Activated CD4-positive, alpha-beta memory T cell treated with anti-CD3 and anti-CD28 coated beads for 36 hours (primary cell): ENCODE measurements at places on chromosomes 4 and X.

GRCh38 chrX:28472926-28473325 is 114.3 kb upstream of the IL1RAPL1 start:
- DNase-seq: no peak

DNA sequence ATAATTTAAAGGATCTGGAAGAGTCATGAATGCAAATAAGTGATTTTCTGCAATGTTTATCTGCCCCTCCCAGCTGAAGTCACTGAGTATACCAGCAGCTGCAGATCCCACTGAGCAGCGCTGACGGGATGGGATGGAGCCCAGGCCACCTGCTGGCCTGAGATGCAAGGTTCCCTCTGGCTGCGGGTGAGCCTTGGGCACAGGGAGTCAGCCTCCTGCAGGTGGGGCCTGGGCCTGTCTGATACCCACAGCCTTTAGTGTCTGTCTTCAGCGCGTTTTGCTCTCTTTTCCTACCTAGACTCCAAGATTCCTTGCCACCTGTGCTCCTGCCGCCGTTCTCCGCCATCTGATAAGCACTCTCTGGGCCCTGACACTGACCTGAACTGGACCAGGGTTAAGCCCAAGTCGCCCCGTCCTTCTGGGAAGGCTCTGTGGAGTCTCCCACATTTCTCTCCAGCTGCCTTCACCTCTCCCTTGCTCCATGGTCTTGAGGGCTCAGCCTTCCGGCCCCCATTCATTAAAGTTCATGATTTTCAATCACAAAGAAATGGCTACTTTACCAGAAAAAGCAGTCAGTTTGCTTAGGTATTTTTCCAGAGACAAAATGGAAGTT is 223.1 kb upstream of the FAT1 start:
- no peak for DNase-seq

GRCh38 chr4:158282252-158282651 is 72.0 kb downstream of the TMEM144 start:
- no peak for DNase-seq

DNA sequence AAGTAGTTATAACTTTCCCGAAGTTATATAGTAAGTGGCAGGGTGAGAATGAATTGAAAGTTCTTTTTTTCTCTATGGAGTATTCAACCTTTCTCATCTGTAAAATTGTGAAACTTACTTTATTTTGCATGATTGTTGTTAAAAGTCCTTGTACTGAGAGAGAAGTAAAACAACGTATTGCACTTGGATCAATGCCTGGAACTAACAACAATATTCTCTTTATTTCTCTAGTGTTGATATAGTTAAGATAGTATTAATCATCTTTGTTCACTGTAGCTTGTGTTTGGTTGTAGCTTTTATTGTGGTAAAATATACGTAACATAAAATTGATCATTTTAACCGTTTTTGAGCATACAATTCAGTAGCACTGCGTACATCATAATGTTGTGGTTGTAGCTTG is 48.7 kb downstream of the STIM2 start:
- no peak for DNase-seq

GRCh38 chr4:48254381-48255071 is 15.1 kb downstream of the TEC start:
- DNase-seq: no peak

DNA sequence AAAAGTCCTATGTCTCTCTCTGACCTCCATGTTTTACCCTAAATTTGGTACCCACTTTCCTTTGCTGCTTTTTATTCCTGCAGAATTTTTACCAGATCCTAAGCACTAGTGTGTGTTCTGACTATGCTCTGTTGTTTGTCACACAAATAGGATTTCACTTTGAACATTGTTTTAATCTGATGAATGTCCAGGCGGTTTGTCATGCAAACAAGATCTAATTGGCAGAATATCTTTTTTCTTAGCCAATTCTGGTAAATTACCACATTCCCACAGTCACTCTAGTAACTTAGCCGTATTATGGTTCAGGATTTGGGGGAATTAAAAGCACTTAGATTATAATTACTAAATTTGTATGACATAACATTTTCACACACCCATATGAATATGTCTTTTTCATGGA is 557.2 kb upstream of the BOD1L1 start:
- DNase-seq: no peak

- DNase-seq: no peak
Measured at GRCh38 chr4:111652986-111653385, 492.3 kb upstream of the FAM241A start.
